NCI-H82 (cell line): ENCODE measurements at places on chromosomes 11 and 22.

DNA sequence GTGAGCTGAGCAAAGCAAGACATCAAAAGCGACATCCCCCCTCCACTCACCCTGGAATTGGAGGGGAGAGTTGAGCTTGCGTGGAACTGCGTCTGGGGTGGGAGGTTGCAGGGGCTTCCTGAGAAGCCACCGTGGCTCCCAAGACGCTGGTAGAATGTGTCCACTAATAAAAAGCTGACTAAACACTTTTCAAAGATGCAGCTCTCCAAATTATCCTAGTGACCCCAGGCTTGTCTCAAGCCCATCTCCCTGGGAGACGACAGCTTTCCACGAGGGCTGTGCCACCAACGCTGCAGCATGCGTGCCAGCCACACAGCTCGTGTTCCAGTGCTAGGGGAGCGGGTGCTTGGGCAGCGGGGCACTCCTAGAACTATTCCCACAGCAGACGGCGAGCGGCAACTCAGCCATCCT lies 6.3 kb upstream of the GAL start:
- DNase-seq, result no peak

GRCh38 chr11:78217650-78218541 lies 29.2 kb downstream of the USP35 start:
- DNase-seq, result no peak

DNA sequence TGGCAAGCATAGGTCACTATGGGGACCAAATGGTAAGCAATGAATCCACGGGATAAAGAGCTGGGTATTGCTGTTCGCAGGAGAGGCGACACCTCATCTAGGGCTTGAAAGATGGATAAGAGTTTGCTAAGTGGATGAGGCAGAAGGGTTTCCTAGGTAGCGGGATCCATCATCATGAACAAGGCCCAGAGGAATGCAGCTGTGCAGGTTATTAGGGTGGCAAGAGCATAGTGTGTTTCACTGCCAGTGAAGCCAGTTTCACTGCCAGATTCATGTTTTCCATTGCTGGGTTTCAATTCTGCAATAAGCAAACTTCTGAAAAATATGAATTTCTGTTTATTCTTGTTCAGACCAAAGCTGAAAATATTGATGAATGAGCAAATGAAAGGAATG lies 27.2 kb downstream of the WEE1 start:
- peak; percentile 70 for DNase-seq

DNA sequence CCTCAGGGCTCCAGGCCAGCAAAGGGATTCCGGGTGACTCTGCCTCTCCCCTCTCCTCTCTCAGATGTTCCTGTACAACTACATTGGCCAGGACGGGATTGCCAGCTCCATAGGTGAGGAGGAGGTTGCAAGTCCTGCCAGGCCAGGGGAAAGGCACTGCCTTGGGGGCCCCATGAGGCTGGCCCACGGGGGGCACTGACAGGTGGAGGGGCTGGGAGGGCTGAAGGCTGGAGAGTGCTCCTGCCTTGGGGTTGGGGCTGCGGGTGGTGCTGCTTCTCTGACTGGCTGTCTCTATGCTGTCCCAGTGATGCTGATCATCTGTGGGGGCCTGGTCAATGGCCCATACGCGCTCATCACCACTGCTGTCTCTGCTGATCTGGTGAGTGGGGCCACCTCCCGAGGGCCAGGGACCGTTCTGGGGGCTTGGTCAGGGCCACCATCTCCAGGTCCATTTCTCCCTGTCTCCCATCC lies 21.7 kb downstream of the SLC37A2 start:
- no peak for DNase-seq

DNA sequence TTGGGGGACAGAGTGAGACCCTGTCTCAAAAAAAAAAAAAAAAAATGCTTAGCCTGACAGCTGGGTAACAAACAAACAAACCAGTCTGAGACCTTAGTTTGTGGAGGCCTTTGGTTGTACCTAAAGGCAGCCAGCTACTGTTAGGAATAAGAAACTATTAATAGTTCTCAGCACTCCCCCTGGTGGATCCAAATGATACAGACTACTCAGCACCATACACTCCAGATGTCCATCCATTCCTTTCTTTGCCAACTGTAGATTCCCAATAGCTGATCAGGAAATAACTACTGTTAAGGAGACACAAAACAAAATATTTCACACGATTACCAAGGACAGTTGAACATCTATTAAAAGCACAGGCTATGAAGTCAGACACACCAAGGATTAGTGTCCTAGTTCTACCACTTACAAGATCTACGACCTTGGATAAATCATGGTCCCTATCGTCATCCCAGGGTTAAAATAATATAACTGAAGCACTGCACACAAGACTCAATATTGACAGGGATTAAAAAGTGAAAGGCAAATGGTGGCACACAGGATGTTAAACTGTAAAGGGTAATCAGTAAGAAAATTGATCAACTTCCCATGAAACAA lies 17.2 kb downstream of the CLDN25 start:
- peak; percentile 82 for DNase-seq

GRCh38 chr22:27105142-27106025 lies 448.0 kb downstream of the MIAT start:
- no peak for DNase-seq

- DNase-seq, result no peak
Measured at GRCh38 chr11:12838463-12839123, 164.4 kb downstream of the TEAD1 start.

DNA sequence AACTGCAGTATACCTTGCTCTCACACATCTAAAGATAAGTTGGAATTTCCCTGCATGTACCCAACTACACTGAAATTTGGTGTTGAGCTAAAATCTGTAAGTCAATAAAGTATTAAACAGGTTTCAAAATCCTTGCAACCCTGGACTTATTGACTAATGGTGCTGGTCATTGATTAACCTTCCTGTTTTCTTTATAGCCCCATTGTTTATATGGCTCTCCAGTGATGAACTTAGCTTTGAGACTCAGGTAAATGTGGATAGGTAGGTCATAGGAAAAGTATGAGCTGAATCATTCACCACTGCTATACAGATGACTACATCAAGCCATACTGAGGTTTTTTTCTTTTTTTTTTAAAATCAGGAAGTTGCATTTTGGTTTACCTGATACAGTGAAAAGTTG lies 132.7 kb downstream of the FAT3 start:
- DNase-seq, result no peak

- no peak for DNase-seq
Measured at GRCh38 chr11:8094656-8095055, 13.6 kb downstream of the TUB start.

- no peak for DNase-seq
Measured at GRCh38 chr22:35386670-35387288, 5.9 kb downstream of the HMOX1 start.

GRCh38 chr22:38317122-38317994 lies at the start of gene CSNK1E:
CSNK1E (minus strand) TSS chr22:38317433; CDS start chr22:38314157, 3,276 bp downstream.
- DNase-seq, result peak; percentile 74

DNA sequence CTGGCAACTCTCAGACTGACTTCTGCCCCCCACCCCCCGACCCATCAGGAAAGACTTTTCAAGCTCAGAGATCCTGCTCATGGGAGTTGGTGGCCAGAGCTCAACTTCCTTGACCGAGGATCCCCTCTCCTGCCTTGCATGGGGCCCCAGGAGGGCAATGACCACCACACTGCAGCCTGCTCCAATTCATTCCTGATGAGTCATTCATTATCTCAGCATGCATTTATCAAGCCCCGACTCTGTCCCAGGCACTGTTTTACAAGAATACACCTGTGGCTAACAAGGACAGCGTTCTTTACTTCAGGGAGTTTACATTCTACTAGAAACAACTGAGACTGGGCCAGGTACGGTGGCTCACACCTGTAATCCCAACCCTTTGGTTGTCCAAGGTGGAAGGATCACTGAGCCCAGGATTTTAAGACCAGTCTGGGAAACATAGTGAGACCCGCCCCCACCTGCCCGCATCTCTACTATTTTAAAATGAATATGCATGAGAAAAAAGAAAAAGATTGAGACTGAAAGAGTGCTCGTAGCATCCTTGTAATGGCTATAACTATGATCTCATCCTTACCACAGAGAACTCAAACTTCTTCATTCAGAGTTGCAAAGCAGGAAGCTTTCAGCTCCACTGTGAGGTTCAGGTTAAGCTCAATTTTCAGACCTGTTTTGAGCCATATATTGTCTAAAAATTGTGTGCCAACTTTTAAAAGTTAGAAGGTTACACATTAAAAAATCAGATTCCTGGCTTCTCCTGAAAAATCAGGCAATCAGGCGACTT lies 60.4 kb downstream of the FEZ1 start:
- no peak for DNase-seq

GRCh38 chr11:94519478-94520084 lies 7.3 kb downstream of the C11orf97 start:
- peak; percentile 42 for DNase-seq

DNA sequence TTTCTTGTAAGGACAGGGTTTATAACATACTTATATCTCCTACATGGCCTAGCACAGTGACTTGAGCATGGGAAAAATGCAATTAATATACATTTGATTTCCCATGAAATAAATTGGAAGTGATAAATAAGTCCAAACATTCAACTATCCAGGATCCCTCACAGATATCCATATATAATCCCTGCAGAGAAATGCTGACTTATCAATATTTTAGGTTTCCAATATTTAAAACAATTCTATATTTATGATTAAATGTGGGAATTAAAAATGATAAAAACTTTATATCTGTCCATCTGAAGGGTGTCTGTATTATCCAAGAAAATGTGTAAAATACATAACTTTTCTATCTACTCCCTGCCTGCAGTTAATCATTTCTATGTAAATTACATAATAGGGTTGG lies 6.3 kb downstream of the OR10A4 start:
- no peak for DNase-seq

DNA sequence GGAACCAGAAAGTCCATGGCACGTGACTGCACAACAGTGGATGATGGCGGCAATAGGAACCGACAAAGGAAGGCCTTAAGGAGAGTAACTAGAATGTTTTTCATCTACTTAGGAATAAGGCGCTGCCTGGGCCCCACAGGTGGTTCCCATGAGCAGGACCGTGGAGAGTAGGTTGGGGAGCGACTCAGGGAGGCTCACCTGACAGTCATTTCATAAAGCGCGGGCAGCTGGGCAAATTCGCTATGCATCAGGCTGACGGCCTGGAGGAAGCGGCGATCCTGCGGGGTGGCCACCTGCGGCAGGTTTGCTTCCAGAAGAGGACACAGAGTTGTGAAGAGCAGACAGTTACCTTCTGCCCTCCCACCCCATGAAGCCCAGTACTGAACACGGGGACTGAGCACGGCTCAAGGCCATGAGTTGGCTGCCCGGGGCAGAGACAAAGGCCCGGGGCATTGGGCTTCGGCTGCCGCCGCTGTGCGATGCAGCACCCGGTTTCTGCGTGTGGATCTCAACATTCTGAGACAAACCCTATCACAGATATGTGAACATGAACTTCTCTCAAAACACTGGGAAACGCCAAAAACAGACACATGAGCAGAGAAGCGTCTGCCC lies 25.8 kb downstream of the HPS4 start:
- no peak for DNase-seq

DNA sequence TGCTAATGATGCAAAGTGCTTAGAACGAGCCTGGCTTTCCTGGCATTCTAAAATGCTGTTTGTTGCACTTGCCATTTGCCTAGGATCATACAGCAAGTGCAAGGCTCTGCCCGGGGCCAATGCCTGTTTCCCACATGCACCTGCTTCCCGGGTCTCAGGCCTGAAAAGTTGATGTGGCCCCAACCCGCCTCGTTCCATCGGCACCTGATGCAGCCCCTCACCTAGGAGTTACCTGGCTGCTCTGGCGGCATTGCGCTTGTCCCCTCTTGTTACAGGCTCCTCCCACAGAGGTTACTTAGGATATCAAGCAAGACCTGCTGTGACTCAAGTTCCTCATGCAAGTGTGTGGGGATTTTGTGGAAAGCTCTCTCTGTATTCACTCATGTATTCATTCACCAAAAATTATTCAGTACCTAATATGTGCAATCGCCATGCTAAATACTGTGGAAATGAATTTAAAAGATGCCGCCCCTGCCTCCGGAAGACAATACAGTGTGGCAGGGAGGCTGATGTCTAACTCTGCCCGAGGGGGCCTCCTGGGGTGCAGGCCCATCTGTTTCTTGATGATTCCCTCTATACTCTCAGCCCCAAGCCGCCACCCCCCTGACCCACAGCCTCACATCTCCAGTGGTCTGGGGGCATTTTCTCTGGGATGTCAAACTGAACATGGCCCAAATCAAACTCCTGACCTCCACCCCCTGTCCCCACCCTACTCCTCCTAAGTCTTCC lies 184.5 kb downstream of the EFCAB6 start:
- DNase-seq, result no peak

GRCh38 chr22:47275605-47276449 lies 513.4 kb downstream of the TBC1D22A start:
- DNase-seq, result no peak

DNA sequence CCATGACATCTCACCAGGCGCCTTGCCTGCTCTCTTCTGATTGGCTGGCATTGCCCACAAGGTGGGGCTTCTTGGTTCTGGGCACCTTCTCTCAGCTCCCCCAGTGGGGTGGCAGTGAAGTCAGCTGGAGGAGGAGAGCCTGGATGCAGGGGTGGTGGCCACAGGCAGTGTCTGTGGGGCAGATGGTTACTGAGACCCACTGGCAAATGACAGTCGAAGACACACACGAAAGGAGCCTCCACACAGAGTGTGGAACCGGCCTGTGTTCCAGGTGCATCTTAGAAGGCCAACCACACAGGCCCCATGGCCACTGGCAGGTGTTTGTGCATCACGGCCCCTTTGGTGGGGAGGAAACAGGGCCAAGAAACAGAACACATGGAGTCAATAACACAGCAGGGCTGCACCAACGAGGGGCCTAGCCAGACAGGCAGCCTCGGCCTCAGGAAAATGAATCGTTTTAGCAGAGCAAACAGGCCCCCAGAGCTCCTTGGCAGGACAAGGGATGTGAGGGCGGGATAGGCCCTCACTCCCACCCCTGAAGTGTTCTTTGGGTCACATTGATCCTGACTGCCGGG lies 683.4 kb downstream of the TBC1D22A start:
- DNase-seq, result no peak

- DNase-seq, result peak; percentile 87
Measured at GRCh38 chr11:70824605-70825245, 426.4 kb downstream of the CTTN start.

- peak; percentile 77 for DNase-seq
Measured at GRCh38 chr11:74325649-74326645, 14.5 kb upstream of the P4HA3 start.

GRCh38 chr11:46475926-46476545 lies 84.5 kb upstream of the CHRM4 start:
- DNase-seq, result no peak

- no peak for DNase-seq
Measured at GRCh38 chr11:18106688-18107087, 806 bp upstream of the SAAL1 start.

DNA sequence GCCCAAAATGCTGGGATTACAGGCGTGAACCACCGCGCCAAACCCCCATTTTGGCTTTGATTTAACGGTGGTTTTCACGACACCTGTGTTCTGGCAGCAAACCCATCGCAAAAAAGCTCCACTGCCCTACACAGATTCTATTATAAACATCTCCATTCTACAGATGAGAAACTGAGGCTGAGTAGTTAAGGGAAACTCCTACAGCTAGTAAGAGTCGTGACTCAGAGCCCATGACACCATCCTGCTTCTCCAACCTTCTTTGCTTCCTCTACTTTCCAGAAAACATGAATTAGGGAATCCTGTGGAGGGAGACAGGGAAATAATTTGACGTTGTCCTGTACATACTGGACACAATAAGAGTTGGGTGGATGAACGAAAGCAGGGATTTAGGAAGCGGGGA lies 429 bp upstream of the SNX15 start:
- no peak for DNase-seq
